ENCODE measurements at places on chromosomes 12 and 14.

DNA sequence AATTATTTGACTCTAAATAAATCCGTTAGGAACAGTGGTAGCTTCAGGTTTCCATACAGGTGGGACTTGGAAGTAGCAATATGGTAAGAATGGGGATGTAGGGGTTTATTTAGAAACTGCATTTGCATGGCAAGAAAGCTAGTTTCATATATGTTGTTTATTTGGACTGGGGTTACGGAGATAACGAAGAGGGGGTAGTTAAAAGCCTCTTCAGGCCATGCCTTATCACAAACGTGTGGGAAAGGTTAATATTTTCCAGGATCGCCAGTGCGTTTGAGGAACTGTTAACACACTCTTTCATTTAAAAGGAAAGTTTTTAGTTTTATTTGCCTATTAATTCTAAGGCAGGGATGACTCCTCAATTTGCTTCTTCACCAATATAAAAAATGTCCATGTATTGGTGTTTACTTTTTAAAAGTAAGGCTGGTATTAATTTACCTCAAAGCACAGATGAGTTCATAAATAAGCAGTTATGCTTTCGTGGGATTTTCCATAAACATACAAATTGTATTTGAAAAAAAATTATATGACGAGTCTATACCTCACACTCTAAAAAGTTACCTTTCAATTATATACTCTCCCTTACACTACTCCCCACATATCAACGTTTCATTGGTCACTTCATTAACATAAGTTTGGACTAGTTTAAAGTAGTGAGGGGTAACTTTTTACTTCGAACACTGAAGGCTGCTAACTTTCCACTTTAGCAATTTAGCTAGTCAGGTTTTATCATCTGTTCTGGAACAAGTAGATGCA lies 814 bp downstream of the RAB2B start:
- DNase-seq: no peak

DNA sequence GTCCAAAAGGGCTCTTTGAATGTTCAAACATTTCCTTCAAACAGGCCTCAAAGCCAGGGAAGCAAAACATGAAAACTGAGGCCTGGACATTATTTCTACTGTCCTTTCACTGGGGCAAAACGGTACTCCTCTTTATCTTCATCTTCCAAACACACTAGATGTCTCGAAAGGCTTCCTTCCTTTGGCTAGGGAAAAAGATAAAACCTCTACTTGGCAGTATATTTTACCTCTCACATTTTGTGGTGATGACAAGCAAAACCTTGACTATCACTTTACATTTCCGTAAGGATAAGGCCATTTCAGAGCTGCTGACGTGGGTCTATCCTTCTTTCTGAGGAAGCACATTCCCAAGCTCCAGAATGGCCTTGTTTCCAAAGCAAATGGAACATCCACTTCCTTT lies 9.9 kb downstream of the STAB2 start:
- DNase-seq: no peak

DNA sequence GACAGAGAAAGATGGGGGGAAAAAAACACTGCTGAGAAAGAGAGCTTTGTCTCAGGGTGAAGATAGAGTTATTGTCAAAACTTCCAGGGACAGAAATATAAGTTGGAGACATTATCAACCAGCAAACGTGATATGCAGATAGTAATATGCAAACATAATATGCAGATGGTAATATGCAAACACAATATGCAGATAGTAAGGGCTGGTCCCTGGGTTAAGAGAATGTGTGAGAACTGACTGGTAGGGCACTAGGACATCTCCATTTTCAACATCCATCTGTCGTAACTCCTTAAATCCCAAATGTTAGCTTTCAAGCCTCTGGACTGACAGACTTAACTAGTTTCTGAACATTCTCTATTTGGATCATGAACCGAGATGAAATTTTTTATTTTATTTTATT lies 32.2 kb downstream of the SNRPF start:
- DNase-seq: no peak

GRCh38 chr12:109222496-109222895 lies 86.6 kb downstream of the FOXN4 start:
- no peak for DNase-seq

GRCh38 chr14:34770901-34771300 lies 56.5 kb upstream of the CFL2 start:
- peak; percentile 29 for DNase-seq

DNA sequence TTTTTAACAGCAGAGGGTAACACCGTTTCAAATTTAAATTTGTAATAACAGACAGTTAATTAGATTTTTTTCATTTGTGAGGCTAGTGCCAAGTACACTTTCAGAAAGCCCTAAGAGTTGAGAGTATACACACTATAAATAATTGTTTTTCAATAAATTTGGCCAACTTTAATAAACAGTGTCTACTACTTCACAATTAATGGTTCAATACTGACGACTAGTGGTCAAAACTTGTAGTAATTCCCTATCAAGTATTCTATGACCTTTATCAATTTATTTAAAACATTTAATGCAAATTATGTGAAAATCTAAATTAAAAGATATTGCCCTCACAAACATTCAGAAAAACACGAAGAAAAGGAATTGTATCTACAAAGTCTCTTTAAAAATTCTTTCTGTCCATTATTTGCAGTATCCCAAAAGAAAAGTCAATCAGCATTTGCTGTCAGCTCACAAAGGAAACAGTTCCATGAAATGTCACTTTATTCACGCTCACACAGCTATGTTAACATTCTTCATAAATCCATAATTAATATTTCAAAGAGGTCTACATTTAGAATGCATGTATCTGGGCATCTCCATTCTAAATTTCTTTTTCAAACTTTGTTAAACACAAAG lies 91.2 kb downstream of the CEP128 start:
- peak; percentile 47 for DNase-seq

DNA sequence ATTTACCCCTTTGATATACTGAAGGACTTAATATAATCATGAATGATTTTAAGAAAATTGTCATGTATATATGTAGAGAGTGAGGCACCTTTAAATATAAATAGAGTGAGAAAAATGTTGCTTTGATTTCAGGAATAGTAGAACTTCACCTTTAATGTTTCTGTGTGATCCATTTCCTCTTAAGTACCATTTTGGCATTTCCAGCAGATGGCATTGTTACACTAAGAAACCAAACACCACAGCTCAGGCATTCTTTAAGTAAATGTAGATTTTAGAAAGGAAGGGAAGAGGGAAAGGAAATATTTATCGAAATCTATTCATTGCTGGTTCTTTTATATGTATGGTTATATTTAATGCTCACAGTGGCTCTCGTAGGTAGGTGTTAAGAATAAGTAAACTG lies 556.7 kb upstream of the FBXO33 start:
- DNase-seq: peak; percentile 13

GRCh38 chr14:92544051-92544720 lies 30.6 kb downstream of the RIN3 start:
- no peak for DNase-seq

DNA sequence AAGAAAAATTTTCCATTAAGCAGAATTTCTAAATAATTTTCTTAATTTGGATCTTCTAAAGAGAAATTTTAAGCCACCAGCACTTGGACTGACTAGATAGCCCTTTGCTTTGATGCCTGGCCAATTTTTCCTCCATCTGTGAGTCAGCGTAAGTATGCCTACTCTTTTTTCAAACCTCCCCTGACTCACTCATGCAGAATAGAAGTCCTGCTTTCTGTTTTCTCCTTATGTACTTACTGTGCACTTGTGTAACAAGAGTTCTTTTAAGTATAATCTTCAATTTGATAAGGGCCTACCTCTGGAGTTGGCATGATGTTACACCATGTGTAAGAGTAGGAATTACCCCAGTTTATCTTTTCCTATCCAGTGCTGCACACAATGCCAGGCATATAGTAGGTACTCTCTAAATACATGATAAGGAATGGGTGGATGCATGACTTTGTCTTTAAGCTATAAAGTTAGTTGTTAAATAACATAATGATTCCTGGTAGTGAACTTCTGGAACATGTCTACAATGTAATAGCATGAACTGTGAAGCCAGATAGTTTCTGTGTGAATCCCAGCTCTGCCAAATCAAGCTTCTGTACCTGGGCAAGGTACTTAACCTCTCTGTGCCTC lies 329.6 kb downstream of the TMTC2 start:
- DNase-seq: peak; percentile 58

DNA sequence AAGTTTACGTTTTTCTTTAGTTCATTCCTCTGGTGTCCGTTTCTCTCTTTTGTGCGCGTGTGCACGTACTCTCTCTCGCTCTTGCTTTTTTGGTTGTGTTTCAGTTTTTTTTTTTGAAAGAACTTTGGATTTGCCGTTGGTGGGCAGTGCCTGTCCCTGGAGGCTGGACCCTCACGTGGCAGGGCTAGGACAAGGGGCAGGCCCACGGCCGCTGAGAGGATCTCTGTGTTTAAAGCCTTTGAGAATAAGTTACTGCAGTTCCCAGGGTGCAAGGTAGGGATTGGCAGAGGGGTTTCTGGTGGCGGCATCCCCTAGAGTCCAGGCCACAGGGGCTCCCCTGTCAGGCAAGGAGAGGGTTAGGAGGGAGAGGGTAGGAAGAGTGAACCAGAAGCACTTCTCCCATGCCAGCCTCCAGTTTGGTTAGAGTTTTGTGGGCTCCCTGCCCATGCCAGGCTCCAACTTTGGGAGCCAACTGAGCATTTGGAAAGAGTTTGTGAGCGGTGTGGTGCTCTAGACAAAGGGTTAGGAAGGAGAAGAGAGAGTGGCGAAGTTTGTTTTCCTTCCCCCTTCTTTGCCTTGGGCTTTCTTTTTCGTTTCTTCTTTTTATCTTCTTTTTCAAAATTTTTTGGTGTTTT lies 30.5 kb downstream of the ZFHX2 start:
- no peak for DNase-seq

DNA sequence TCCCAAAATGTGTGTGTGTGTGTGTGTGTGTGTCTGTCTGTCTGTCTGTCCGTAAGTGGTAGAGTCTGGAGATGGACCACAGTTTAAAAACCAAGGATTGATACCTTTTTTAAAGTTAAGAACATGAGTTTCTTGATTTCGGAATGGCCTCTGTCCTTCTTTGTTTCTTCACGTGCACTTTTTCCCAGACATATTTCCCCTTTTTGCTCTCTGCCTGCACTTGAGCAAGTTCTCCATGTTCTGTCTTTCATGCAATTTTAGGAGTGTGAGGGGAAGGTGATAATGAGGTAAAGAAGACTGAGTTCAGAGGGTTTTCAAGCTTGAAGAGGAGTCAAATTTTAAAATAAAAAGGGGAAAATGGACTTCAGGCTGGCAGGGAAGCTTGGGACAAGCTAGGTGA lies 12.7 kb downstream of the OLR1 start:
- DNase-seq: no peak

DNA sequence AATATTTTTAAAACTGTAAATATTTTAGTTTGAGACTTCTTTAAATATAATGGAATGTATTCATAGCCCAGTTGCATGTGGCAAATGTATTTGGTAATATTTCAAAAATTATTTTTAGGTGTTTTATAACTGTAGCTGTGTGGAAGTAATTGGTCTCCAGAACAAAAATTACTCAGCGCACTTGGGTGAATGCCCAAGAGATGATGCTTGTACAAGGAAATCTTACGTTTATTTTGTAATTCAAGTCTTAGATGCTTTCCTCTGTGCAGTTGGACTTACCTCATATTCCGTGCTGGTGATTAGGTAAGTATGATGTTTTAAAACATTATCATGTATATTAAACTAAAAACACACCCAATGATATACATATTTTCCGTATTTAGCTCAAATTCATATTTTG lies 76.7 kb upstream of the SLCO1B1 start:
- peak; percentile 5 for DNase-seq

GRCh38 chr12:113980537-113981337 lies 14.6 kb upstream of the RBM19 start:
- peak; percentile 67 for DNase-seq

DNA sequence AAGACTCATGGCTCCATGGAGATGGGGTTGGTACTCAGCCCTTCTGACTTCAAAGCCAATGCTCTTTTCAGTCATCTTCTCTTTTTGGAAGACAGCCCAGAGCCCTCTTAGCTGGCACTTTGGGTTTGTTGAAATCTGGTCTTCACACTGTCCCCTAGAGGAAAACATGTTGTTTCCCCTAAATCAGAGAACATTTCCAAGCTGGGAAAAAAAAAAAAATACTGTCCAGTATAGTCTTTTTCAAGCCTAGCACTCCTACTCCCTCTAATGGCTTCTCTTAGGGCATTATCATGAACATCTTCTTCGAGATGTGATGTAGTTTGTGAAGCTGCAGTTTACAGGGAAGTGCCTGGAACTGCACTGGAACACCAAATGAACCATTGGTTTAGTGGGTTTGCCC lies 3.0 kb upstream of the ZC3H14 start:
- peak; percentile 81 for DNase-seq

- no peak for DNase-seq
Measured at GRCh38 chr14:87312169-87312893, 680.7 kb downstream of the GALC start.

GRCh38 chr12:100875771-100876170 lies 81.2 kb downstream of the ANO4 start:
- DNase-seq: no peak

DNA sequence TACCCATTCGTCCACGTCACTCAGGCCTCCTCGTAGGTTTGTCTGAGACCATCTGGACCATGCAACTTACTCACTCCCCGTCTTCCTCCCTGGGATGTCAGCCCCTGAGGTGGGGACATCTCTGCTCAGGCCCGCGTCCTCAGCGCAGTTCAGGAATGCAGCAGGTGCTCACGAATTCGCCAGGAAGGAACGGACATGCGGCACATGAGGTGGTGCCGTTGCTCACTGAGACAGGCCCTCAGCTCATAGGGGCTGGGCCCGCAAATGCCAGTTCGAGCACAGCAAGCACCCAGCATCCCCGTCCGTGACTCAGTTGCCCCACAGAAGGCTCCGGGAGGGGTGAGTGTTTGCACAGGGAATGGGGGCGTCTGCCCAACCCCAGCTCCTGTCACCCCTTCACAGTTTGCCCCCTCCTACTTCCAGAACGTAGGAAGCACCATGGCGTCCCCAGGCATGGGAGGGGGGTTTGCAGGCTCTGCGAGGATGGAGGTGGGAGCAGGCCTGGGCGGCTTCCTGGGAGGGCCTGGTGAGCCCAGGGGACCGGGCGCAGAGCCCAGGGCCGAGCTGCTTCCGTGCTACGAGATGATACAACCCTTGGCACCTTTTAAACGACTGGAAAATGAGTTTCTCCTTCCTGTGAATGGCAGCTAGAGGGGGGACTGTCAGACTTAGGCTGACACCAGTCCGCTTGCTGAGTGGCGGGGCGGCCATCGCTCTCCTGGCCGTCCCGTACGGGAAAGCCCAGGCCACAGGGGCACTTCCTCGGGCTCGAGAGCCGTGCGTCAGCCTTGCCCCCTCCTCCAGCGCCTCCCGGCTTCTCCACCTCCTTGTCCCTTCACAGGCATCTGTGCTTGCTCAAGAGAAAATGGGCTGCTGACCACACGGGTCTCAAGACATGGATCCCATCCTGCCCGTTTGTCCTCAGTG lies 6.9 kb downstream of the GALNT9 start:
- no peak for DNase-seq

- no peak for DNase-seq
Measured at GRCh38 chr14:87397499-87397898, 595.5 kb downstream of the GALC start.

Data from fibroblast of skin of scalp (primary cell).